ENCODE measurements at places on chromosomes 1 and 21. TPM values are rescaled to one million over a fixed set of nuclear protein-coding genes. Genes with fewer than 3 reads are reported as not detected.

The KRTAP21-2 gene
- not detected for total RNA-seq

The GPR25 gene
- total RNA-seq, result not detected

The TRABD2B gene
- total RNA-seq, result 6.0 TPM

The UBXN11 gene
- 28.3 TPM for total RNA-seq

The VHLL gene
- total RNA-seq, result not detected

The OPRD1 gene
- 0.66 TPM for total RNA-seq

- no peak for DNase-seq
Observed at GRCh38 chr1:224743608-224744164, 127.6 kb downstream of the CNIH3 start.

- no peak for DNase-seq
Observed at GRCh38 chr21:25859235-25859929, 124.6 kb downstream of the GABPA start.

DNA sequence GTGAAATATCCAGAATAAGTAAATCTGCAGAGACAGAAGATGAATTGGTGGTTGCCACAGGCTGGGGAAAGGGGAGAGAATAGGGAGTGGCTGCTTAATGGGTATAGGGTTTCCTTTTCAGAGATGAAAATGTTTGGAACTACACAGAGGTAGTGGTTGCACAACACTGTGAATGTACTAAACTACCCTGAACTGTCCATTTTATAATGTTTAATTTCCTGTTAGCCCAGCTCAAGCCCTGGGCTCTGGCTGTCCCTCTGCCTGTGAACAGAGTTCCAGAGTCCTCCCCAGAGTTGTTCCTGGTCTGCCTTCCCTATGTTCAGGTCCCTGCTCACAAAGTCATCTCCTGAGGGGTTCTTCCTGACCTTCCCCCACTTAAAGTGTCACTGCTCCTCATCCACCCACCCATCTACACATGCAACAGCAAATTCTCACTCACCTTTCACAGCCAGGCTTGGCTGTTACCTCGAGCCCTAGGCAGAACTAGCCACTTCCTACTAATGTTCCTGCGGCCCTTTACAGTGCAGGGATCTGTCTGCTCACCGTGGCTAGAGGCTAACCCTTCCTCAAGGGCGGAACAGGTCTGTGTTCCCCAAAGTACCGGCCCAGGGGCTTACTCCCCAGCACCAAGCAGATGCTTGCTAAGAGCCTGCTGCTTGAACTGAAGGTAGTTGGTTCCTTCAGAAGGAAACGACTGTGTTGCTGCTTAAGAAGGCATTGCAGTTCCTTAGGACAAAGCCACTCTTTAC, 22.4 kb downstream of the DHCR24 start:
- DNase-seq, result no peak

GRCh38 chr1:107225706-107226105, 84.9 kb downstream of the NTNG1 start:
- no peak for DNase-seq

DNA sequence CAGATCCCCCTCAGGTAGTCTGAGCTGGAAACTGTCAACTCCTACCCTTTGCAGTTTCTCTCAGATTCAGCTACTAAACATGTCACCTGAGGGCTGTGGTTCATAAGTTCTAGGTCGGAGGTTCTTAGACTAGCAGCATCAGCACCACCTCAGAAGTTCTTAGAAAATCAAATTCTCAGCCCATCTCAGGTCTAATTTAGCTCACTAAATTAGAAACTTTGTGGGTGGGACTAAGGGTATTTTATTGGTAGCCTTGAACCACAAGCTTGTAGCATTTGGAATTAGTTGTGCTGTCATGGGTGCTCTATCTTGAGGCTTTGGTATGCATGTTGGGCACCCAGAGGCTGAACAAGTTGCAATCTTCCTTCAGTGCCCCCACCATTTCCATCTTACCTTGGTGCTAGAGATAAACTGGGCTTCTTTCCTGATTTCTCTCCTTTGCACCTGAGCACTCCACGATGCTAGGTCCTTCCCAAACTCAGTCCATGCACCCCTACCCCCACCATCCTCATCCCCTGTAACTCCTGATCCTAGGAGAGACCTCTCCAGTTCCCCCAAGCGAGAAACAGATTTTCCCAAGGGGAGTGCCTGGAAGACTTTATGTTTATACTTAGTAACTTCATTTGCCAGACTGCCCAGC, 54.2 kb downstream of the S1PR1 start:
- DNase-seq, result no peak

GRCh38 chr1:68093737-68094136, 43.3 kb upstream of the DIRAS3 start:
- no peak for DNase-seq

DNA sequence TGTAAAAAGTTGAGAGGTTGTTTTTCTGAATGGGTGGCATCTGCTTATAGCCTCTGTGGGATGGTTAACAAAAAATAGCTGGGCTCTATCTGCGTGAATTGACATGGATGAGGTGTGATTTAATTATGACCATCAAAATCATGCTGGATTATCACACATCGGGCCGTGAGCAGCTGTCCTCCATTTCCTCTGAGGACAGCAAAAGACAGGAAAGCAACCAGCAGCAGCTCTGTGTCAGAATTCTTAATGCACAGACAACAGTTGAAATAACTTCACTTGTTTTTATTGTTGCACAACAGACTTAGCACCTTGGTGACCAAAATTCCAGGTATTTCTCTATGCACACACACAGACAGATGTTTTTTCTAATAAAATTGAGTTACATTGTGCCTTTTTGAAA, 54.5 kb upstream of the LAPTM5 start:
- no peak for DNase-seq

GRCh38 chr1:43835082-43836021, 98.2 kb upstream of the ARTN start:
- no peak for DNase-seq

GRCh38 chr1:204714194-204714860, 28.8 kb upstream of the LRRN2 start:
- DNase-seq, result no peak

DNA sequence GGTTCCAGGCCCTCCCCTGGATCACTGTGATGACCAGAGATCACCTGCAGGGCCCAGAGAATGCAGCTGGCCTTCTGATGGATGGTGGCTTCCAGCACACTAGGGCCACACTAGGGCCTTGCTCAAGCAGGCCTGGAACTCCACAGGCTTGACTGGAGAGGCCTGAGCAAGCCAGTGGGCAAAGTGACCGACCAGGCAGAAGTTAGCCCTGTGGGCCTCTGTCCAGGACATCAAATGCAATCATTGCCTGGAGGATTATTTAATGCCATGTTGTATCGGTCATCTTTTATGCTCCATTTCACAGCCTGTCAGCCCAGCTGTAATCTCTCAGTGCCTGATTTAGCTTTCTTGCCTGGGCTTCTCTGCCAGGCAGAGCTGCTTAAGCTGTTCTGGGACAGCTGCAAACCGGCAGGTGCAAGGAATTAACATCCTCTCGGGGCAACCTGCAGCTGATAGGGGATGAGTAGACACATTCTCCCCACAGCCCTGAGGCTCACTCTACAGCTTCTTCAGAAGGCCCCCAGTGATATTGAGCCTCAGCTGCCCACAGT, 17.7 kb downstream of the NENF start:
- DNase-seq, result no peak

DNA sequence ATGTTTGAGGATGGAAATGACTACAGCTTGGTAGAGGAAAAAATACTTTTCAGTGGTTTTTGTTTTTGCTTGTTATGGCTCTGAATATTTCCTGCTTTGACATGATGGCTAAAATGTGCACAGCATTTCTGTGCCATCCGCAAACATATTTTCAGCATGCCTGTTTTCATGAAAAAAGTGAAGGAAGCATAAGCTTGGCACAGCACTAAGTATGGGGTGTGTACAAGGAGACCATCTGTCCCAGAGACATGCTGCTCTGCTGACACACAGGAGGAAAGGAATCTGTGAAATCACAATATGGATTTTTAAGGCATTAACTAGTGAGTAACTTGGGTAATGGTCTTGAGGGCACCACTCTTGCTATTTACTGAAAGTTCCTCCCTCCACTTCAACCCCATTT, 595.5 kb downstream of the RWDD3 start:
- no peak for DNase-seq

GRCh38 chr1:69126796-69127195, 440.9 kb upstream of the LRRC7 start:
- DNase-seq, result no peak
